Fibroblast of lung (primary cell): ENCODE measurements at places on chromosomes 2 and 18. TPM values are rescaled to one million over a fixed set of nuclear protein-coding genes. Genes with fewer than 3 reads are reported as not detected.

PRSS56 gene
- not detected in 2 replicates for total RNA-seq

NBEAL1 gene
- 38.0 and 55.7 TPM in 2 replicates for total RNA-seq

CTLA4 gene
- total RNA-seq = not detected in 2 replicates

IL36G gene
- total RNA-seq = not detected in 2 replicates

CRYGC gene
- not detected in 2 replicates for total RNA-seq

SERPINB13 gene
- not detected in 2 replicates for total RNA-seq

MREG gene
- total RNA-seq = 1.8 and 3.5 TPM in 2 replicates

PIGN gene
- 31.7 and 35.2 TPM in 2 replicates for total RNA-seq

HAUS1 gene
- total RNA-seq = 25.4 and 37.0 TPM in 2 replicates

CAPG gene
- total RNA-seq = 105 and 193 TPM in 2 replicates

CPS1 gene
- 25.7 and 27.4 TPM in 2 replicates for total RNA-seq
